ENCODE measurements at places on chromosomes 16 and 17.

- no peak for DNase-seq
Observed at GRCh38 chr17:17084941-17085340, 42.7 kb downstream of the MPRIP start.

DNA sequence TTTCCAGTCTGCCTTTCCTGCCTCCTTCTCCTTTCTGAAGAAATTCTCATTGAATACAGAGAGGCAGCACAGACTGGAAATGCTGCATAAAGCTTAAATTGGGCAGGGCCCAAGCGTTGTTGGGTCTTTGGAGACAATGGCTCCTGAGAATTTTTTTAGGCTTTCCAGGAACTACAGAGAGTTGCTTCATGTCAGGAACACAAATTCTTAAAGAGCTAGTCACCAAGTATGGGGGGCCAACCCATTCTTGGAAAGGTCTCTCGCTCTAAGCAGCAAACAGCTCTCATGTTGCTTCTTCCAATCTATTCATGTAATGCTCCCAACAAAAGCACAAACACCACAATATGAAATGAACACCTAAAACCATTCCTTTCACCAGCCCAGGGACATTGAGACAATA lies 6.9 kb downstream of the HNF1B start:
- peak; percentile 76 for DNase-seq

GRCh38 chr17:34797720-34798119 lies 163.5 kb downstream of the CCT6B start:
- peak; percentile 36 for DNase-seq

GRCh38 chr16:29775742-29776408 lies 2.2 kb upstream of the ZG16 start:
- DNase-seq: peak; percentile 23

- no peak for DNase-seq
Observed at GRCh38 chr17:69478916-69479315, 64.4 kb downstream of the MAP2K6 start.

DNA sequence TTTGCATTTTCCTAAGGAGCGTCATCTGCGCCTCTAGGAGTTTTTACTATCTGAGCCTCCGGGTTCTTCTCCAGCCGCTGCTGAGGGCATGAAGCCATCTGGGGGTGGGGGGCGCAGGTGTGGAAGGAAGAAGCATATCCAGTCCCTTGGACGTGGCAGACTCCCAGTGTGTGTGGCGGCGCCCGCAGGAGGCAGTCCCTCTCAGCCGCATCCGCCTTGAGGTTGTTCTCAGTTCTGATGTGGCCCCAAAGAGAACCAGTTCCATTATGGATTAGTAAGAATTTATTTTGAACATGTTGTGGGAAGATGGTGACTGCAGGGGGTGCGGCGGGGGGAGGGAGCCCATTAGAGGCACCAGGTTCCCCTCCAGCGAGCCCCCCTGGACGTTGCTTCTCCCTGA lies 100.2 kb downstream of the SEC14L1 start:
- DNase-seq: no peak

DNA sequence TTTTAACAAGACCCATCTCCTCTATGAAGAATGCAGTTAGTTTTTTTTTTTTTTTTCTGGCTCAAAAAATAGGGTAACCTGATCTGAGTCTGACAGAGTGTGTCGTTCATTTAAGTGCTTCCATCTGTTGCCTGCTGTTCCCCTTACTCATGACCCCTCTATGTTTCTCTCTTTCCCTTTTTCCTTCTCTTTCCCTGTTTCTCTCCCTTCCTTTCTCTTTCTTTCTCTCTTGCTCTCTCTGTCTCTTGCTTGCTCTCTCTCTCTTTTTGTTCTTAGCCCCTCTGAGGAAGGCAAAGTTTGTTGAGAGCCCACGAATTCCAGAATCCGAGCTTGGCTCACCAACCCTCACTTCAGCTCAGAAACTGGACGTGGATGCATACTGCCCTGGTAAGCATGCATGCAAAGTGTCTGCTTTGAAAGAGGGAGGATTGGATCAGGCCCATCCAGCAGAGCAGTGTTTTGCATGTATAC lies 185.0 kb downstream of the TANC2 start:
- DNase-seq: peak; percentile 50

- peak; percentile 77 for DNase-seq
Observed at GRCh38 chr16:11078812-11079459, 134.6 kb downstream of the CLEC16A start.

DNA sequence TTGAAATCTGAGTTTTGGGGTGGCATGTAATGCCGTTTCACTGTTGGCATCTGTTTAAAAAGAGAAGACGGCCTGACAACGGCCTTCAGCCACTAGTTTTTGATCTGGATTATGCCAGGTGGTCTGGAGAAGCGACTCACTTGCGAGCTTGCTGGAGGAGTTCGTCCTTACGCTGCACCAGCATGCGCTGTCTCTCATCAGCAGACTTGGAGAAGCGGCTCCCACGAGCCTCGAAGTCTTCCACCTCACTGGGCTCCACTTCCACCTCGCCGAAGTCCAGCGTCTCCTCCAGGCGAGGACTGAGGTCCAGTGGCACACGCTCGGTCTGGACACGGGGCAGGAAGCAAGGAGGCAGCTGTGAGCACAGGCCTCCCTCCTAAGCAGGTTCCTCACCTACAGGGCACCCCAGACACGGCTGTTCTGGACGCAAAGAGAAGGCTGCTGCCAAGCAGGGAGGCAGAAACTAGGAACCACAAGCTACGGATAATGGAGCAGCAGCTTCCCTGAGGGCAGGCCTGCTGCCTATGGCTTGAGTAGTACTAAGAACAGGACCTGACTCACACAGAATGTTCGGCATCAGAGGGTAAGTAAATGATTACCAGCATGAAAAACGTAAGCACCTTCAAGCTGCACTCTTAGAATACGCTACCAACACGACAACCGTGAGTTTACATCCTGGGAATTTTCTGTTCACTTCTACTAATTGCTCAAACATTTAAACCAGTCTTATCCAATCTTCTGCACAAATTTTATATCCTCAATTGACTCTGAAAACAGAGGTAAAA lies 61.4 kb downstream of the AMFR start:
- no peak for DNase-seq

- DNase-seq: no peak
Observed at GRCh38 chr17:28333083-28333746, 2.1 kb downstream of the IFT20 start.

DNA sequence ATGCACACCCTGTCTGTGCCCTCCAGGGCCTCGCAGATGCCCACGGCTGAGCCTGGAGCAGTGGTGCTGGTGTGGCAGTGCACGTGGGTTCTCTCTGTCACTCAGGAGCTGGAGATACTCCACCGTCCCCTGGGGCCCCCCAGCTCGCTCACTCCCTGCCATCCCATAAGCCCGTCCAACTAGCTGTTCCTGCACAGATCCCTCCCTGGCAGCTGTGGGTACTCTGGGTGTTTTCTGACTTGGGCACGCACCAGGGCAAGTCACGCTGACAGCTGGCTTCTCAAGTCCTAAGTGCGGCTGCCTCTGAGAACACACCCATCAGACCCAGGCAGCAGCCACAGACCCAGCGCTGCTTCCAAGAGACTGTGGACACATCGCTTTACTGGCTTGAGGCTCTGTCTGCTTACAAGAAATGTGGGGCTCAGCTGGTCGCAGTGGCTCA lies 25.4 kb upstream of the ITGB4 start:
- no peak for DNase-seq

DNA sequence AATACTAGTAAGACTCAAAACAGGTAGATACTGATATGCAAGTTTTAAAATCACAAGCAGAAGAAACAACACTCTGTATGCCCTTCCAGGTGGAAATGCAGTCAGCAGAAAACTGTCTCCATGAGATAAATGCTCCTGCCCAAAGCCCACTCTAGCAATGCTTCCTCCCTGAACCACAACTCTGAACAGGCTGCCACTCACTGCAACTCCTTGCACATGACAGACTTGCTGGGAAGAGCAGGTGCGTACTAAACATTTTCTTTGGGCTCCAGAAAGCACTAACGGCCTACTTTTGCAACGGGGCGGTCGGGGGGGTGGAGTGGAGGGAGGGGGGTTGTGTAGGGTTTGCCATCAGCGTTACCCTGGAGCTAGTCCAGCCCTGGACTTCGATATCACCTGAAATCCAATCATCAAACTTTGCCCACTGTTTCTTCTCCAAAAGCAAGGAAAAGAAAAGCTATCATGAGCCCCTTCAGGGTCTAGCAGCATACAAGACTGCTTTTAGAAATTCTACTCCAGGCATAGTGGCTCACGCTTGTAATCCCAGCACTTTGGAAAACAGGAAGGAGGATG lies 46.1 kb downstream of the ANKRD11 start:
- no peak for DNase-seq

- peak; percentile 78 for DNase-seq
Observed at GRCh38 chr17:48175692-48176470, 68.3 kb downstream of the SNX11 start.

DNA sequence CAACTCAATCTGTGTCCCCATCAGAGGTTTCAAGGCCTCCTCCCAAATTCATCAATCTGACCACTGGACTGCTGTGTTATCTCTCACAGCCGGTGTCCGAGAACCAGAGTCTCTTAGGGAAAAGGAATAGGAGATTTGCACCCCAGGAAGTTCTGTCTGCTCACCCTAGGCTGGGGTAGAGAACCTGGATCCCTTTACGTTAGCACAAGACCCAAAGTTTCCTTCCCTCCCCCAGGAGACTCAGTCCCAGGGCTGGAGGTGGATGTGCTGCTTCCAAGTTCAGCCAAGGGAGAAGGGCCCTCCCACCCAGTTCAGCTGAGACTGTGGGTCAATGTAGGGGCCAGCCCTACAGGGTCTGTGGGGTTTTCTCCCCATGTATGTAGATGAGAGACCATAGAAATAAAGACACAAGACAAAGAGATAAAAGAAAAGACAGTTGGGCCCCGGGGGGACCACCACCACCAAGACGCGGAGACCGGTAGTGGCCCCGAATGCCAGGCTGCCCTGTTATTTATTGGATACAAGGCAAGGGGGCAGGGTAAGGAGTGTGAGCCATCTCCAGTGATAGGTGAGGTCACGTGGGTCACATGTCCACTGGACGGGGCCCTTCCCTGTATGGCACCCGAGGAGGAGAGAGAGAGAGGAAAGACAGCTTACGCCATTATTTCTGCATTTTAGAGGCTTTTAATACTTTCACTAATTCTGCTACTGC lies 22.7 kb upstream of the OR1F1 start:
- DNase-seq: no peak

GRCh38 chr17:37037590-37038155 lies 88.9 kb downstream of the AATF start:
- DNase-seq: peak; percentile 19

GRCh38 chr16:17683281-17683680 lies 212.5 kb upstream of the XYLT1 start:
- DNase-seq: no peak

- DNase-seq: no peak
Observed at GRCh38 chr17:19237389-19238166, 412 bp downstream of the EPN2 start.

- no peak for DNase-seq
Observed at GRCh38 chr16:22250522-22250921, 44.4 kb downstream of the EEF2K start.

GRCh38 chr17:38397227-38397626 lies 31.0 kb upstream of the ARHGAP23 start:
- no peak for DNase-seq

DNA sequence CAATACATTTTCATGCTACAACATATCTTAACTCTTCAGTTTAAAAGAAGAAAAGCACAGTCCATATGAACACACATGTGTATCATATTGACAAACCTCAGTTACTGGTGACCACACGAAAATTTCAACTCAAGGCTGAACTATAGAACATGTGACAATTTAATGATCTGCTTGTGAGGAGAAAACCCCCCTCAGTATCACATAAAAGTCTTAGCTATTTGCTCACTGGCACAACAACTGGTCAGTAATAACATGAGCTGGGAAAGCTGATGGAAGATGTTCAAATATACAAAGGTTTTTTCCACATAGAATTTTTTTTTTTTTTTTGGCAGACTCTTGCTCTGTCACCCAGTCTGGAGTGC lies 19.5 kb downstream of the ZNF652 start:
- no peak for DNase-seq

DNA sequence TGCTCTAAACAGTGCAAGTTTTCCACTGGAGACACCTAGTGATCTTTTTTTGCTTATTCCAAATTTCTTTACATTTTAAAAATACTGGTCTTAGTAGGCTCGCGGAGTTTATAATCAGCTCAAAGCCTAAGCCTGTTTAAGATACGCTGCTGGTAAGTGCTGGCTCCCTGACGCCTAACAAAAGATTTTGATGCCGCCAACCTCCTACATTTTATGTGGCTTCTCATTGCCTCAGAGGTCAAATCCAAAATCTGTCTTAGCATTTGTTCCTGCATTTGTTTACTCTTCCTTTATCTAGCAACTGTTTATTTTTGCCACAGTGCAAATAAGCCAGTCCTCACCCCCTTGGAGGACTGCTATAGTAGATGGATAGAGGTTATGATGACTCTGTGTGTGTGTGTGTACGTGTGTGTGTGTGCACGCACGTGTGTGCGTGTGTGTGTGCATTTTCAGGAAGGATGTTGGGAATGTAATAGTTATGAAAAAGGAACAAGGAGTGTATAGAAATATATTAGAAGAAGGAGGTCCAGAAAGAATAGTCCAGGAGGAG lies 24.8 kb downstream of the HS3ST3B1 start:
- no peak for DNase-seq

DNA sequence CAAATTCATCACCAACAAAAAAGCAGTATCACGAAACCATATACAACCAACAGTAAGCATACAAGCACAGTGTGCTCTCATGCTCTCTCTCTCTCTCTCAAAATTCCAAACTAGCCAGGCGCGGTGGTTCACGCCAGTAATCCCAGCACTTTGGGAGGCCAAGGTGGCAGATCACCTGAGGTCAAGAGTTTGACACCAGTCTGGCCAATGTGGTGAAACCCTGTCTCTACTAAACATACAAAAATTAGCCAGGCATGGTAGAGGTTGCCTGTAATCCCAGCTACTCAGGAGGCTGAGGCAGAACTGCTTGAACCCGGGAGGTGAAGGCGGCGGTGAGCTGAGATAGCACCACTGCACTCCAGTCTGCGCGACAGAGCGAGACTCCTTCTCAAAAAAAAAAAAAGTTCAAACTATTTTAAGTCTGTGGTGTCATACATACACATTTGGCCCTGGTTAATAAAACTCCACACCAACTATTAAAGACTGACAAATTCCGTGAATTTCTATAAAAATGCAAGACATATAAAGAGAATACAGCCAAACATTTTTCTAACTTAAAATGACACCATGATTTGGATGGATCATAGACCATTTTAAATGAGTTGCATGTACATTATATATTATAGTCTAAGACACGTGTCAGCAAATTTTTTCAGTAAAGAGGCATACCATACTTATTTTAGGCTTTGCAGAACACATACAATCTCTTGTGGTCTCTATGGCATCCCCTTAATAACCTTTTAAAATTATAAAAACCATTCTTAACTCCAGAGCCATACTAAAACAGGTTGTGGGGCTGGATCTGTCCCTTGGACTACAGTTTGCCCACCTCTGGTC lies 30.9 kb downstream of the GLG1 start:
- DNase-seq: peak; percentile 16

Measured in fibroblast of skin of scalp (primary cell).